ENCODE measurements at places on chromosomes 6 and 20.

- DNase-seq: no peak
These were observed 607.5 kb downstream of the HDGFL1 start for GRCh38 chr6:23176883-23177282.

- no peak for DNase-seq
These were observed 98.4 kb downstream of the IPCEF1 start for GRCh38 chr6:154258064-154258757.

DNA sequence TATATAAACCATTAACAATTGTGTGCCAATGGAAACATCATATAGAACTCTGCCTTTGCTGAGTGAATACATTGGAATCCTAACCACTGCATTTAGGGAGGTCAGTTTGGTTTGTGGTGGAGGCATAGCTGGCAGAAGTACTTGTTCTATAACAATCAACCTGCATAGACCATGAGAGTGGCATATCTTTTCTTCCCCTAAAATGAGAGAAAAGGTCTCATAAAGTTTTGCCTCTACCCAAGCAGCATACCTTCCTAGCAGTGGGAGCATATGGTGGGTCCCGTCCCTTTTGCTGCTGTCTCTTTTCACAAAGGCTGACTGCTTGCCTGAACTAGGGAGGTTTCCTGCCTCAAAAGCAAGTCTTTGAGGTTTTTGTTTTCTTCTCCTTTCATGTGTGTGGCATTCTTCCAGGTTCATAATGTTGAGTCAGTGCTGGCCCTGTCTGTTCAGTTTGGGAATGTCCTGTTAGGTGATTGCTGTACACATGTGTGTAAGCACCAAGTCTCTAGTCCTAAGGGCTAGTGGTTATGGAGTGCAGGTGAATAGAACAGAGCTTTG is 61.2 kb upstream of the SUPT3H start:
- no peak for DNase-seq

DNA sequence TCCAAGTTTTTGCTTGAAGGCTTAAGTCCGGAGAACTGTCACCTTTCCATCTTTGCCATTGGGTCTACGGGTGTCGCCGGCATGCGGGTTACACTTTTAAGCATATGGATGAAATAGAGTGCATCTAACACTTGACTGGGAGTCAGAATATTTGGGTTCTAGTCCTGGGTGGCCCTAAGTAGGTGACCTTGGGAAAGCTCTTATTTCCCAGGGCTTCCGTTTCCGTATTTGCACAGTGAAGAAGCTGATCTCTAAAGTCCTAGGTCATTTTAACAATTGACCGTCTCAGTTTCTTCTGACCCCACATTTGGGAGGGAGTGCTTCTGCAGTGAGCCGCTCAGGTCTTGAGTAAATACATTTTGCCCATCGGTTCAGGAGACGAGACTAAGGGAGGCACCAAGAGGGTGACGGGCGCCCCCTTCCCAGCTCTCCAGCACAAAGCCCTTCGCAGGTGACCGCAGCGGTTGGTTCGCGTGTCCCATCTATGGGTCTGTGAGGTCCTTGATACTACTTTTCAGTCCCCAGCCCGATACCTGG is 651 bp upstream of the BLTP3A start:
- DNase-seq: peak; percentile 9
